ENCODE measurements at places on chromosomes 7 and 10. TPM values are rescaled to one million over a fixed set of nuclear protein-coding genes. Genes with fewer than 3 reads are reported as not detected.

Gene MYOZ1
- total RNA-seq: 0.39 TPM

Gene TFR2
- not detected for total RNA-seq

DNA sequence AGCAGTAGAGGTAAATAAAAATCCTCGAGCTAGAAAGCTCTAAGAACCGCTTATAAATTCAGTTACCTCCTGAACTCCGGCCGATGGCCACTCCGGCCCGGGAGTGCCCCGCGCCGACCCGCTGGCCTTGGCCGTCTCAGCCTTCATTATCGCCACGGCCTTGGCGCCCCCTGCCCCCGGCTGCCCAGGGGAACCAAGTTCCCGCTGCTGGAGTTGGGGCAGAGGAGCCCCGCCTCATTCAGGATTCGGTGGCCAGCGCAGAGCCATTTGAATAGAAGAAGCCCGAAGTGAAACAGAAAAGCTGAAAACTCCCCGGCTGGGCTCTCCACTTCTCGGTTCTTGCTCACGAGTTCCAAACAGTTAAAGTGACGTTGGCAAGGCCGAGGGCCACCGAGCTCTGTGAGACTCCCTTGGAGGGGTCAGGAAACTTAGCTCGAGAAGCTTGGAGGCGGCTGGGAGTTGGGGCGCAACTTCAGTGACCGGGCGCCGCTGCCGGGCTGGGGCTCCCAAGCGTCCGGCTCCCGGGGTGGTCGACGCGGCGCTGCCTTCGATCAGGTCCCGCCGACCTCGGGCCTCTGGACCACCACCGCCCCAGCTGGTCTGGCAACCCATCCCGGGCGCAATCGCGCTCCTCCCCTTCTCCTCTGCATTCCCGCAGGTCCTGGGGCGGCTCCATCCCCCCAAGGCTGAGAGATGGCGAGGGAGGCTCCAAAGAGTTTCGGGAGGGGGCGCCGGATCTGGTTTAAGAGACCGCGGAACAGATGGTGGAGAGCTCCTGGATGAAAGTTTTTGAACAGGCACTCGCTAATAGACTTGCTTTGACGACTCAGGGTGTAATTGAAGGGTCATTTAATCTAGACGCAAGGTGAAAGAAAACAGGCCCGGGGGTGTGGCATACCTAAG, 5.8 kb upstream of the FEZF1 start:
- no peak for DNase-seq

GRCh38 chr7:86643561-86644281, at the start of gene GRM3:
Gene GRM3 (plus strand): TSS chr7:86643909. CDS start chr7:86765146, 121,237 bp downstream.
- DNase-seq: peak; percentile 19

- DNase-seq: no peak
Observed at GRCh38 chr7:57772126-57772924, 322.3 kb downstream of the ZNF716 start.

DNA sequence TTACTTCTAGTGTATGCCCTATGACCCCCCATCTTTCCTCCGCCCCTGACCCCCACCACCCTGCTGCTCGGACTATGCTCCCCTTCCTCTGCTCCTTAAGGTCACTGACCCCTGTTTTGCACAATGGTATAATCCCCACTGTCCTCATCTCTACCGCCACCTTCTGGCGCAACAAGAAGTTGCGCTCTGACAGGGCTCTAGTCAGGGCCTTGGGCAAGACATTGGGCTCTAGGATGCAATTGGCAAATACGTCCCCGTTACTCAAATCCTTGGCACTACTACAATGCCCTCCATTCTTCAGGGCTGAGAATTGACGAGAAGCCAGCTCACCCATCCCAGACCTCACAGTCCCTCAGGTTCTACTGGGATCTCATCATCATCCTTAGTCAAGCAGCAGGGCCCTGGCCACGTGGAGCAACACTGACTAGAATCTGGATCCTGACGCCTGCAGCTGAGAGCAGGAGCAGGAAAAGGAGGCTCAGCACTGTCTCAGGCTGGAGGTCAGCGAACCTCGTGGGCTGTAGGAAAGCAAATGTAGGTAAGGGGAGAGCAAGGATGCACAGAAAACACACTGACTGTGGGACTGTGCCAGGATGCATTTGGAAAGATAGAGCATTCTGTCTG, 10.6 kb downstream of the LRIT2 start:
- no peak for DNase-seq

Gene AGR2
- not detected for total RNA-seq

- DNase-seq: no peak
Observed at GRCh38 chr10:121624836-121625486, 26.7 kb upstream of the FGFR2 start.

GRCh38 chr10:66719483-66719882, 206.4 kb upstream of the LRRTM3 start:
- no peak for DNase-seq

DNA sequence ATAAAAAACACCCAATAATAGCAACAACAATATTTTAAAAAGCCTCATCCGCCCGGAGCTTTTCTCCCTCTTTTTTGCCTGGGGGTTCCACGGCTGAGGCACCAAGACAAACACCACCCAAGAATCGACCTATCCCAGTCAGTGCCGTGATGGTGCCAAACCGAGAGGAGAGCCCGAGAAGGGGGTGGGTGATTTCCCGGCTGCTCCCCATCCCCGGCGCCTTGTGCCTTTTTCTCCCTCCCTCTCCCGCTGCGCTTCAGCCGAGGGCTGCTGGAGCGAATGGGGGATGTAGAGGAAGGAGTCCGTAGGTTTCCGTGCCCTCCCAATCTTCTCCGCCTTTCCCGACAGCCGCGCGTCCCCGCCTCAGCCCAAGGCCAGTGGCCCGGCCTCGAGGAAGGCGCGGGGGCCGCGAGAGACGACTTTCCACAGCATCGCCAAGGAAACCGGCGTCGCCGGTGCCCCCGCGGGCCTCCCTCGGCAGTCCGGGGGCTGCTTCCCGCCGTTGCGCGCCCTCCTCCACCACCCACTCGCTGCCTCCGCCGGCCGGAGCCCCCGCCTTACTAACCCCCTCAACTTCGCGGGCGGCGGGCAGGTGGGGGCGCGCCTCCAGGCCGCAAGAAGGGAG, 1.3 kb downstream of the EGR2 start:
- peak; percentile 71 for DNase-seq

DNA sequence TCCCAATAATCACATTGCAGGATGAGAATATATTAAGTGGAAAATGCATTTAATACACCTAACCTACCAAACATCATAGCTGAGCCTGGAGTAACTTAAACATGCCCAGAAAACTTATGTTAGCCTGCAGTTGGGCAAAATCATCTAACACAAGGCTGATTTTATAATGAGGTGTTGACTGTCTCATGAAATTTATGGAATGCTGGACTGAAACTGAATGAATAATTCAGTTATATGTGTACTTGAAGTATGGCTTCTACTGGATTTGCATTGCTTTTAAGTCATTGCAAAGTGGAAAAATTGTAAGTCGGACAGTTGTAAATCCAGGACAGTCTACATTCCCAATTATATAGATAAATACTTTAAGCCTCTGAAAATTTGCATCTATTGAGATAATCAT, 5.4 kb downstream of the SFTPA1 start:
- no peak for DNase-seq

Gene OR2A42
- total RNA-seq: not detected

Gene SFRP4
- 0.87 TPM for total RNA-seq

- no peak for DNase-seq
Observed at GRCh38 chr7:120829487-120829886, 28.5 kb downstream of the TSPAN12 start.
